ENCODE measurements at places on chromosomes 5 and 9. TPM values are rescaled to one million over a fixed set of nuclear protein-coding genes. Genes with fewer than 3 reads are reported as not detected.

Gene STK32A
- total RNA-seq: 3.7 TPM

Gene CLTB
- 222 TPM for total RNA-seq

Gene F2RL2
- 8.4 TPM for total RNA-seq

Gene SLC36A3
- total RNA-seq: not detected

Gene EIF4E1B
- not detected for total RNA-seq

Gene POLE3
- 47.1 TPM for total RNA-seq

Gene SAXO1
- total RNA-seq: not detected

Gene STPG3
- not detected for total RNA-seq

Gene C5orf52
- not detected for total RNA-seq

Gene SH3TC2
- total RNA-seq: 5.0 TPM

Gene MAT2B
- 50.1 TPM for total RNA-seq

Gene ARL14EPL
- not detected for total RNA-seq

Gene NEUROG1
- not detected for total RNA-seq

Gene BTNL8
- 0.81 TPM for total RNA-seq

Gene CDHR2
- total RNA-seq: not detected

Gene SLC1A3
- total RNA-seq: 8.9 TPM

Gene SLC46A2
- 0.27 TPM for total RNA-seq

Gene CDH6
- total RNA-seq: 5.5 TPM

Gene SYNPO
- 50.5 TPM for total RNA-seq

Gene PCDHA12
- total RNA-seq: 1.2 TPM

Gene C5orf58
- not detected for total RNA-seq

Gene MSH3
- 14.0 TPM for total RNA-seq

Measured in gastroesophageal sphincter (tissue), 4 donors.